ENCODE measurements at places on chromosomes 1 and 21. TPM values are rescaled to one million over a fixed set of nuclear protein-coding genes. Genes with fewer than 3 reads are reported as not detected.

TIMM17A gene
- 18.7 TPM for total RNA-seq

PGLYRP3 gene
- not detected for total RNA-seq

PDZK1 gene
- 0.35 TPM for total RNA-seq

OLFML3 gene
- total RNA-seq = 302 TPM

ACKR1 gene
- total RNA-seq = 478 TPM

LCE3D gene
- total RNA-seq = not detected

CRYAA gene
- total RNA-seq = not detected

RASAL2 gene
- 30.2 TPM for total RNA-seq

LRRC39 gene
- 1.2 TPM for total RNA-seq

GABPB2 gene
- total RNA-seq = 18.6 TPM

CTSE gene
- total RNA-seq = not detected

TTF2 gene
- 19.6 TPM for total RNA-seq

DNA sequence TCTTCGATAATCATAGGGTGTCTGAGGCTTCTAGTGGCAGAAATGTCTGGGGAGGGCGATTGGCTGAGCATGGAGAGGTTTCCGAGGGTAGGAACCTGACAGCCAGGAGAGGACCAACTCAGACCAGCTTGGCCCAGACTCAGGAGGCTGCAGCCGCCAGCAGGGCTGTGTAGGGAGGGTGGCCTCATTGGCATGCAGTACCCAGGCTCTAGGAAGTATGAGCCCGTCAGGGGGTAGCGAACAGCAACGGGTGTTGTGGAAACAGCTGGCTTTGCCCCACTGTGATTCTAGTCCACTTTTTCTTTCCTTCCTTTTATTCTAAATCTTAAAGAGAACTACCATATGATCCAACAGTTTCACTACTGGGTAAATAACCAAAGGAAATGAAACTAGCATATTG is 103.3 kb downstream of the DIRAS3 start:
- no peak for DNase-seq

DNA sequence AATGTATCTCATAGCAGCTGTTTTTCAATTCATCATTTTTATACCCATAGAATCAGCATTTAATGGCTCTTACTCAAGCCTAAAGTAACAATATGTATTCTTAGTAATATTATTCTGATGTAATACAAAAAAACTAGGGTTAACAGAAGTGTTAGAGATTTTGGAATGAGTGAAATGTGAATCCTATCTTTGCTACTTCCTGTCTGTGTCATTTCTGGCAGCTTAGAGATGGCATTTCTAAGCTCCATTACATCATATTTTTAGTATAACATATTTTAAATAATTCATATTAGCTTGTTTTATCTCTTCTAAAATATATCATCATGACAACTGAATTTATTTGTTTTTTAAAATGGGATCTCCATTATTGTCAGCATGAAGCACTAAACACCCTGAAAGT is 90.2 kb downstream of the LRRC7 start:
- DNase-seq = no peak

- DNase-seq = no peak
Observed at GRCh38 chr1:224504297-224505041, 69.9 kb upstream of the WDR26 start.

DNA sequence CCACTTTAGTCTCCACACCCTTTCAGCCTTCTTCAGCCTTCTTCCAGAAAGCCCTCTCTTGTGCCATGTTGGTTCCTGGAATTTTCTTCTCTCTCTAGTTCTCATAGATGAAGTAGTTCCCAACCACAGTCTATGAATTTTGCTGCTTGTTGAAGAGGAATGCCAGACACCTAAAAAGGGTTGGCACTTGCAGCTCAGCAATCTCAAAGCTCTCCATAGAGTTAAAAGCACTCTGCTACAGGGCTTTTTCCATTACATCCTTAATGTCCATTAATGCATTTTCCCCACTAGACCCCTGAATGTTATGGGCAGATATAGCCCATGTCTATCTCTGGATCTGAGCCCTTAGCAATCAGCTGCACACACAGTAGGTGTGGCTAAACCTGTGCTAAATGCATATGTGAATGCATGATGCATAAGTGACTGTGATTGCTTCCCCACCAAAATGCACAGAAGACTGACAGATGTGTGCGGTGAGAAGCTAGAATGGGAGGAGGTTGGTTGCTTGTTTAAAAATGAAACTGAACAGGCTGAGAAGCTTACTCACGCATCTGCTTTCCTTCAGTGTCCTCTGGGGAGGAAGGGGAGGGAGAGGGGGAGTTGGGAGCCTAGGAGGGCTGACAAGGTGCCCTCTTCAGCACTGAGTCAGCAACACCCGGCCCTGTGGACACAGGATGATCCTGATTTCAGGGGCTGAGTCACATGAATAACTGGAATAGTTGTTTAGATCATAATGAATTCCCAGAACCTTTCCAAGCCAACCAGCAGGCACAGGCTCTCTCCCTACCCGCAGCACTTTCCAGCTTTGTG is 146.1 kb upstream of the FGGY start:
- DNase-seq = peak; percentile 95

DNA sequence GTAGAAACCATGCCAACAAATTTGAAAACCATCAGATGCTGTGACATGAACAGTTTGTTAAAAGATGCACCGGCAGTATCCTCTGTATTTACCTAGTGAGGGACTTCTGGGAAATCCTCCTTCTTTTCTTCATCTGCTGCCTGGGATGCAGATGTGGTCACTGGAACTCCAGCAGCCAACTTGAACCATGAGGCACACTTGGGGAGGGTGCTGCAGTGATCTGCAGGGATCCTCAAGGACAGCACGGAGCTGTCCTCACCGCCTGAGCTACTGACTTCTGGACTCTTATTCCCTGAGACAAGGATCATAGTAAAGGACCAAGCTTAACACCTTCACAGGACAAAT is 19.5 kb upstream of the NID1 start:
- no peak for DNase-seq

GRCh38 chr1:48841461-48841860 is 64.8 kb upstream of the BEND5 start:
- no peak for DNase-seq

GRCh38 chr1:228013131-228013934 is 6.5 kb downstream of the WNT3A start:
- peak; percentile 10 for DNase-seq

GRCh38 chr1:236130372-236130771 is 12.0 kb upstream of the GPR137B start:
- DNase-seq = no peak

DNA sequence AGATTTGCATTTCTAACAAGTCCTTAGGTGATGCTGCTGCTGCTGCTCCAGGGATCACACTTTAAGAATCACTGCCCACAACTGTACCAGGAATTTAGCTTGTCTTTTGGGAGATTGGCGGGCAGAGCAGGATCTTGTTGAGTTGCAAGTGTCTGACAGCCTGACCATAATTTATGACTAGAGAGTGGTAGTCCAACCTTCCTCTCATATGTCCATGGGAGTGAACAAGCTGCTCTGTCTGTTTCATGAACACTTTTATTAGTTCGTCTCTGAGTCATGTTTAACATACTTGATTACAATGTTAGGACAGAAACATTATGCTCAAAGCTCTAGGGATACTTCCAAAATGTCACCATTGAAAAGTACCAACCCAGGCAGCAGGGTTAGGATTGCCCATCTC is 169.6 kb downstream of the TGFB2 start:
- no peak for DNase-seq

DNA sequence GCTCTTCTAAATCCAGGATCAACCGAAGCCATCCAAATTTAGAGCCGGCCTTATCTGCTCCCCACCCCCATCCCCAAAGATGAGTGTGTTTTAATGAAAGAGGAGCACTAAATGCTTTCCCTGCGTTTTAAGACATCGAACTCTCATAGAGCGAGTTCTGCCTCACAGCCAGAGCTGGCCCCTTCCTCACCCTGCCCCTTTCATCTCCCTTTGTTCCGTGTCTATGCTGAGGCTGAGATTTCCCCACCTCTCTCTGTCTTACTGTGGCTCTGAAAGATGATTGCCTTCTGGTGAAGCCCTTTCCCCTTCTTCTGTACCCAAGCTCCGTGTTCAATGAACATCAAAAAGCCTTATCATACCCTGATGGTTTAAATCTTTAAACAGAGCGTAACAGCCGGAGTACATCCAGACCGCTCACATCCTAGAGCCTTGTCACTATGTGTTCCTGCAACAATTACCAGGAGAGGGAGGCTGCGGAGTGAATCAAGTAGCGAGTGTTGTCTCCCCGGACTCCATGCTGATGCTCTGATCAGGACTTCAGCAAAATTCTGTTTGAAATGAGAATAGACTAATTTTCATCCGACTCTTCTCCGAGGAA is 110.1 kb downstream of the ZNF326 start:
- no peak for DNase-seq

- no peak for DNase-seq
Observed at GRCh38 chr1:53771648-53772047, 32.7 kb upstream of the GLIS1 start.

GRCh38 chr1:81170721-81171120 is 630.0 kb upstream of the ADGRL2 start:
- no peak for DNase-seq

GRCh38 chr1:58620259-58620658 is 43.2 kb upstream of the TACSTD2 start:
- DNase-seq = no peak

DNA sequence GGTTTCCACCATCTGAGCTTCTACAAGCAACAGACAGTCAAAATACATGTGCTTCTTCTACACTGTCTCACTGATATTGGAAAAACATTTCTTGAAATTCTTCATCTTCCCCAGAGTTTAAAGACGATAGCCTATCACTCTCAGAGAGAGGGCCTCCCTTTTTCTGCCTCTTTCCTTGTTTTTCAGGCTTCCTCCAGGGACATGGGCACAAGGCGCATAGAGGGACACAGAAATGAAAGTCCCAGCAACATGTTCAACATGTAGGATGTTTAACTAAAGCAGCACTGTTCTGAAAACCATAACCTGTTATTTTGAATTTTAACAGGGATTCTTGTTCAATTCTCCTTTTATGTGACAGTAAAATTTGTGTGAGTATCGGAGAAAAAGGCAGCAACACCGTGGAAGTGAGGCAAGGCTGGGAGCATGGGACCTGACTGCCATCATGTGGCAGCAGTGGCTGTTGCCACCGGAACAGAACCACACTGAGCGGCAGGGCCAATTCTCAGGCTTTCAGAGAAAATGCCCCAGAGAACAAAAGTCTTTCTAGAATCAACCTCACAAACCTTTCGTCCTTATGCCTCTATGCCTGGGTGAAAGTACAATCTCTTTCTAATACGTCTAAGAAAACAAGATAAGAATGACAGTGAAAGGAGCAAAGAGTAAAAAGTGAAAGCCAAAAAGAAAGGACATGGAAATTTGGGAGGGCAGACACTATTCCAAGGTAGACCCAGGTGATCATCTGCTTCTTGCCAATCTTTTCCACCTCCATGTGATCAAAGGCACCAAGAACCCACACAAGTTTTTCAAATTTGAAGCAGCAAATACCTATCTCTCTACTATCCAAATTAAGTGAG is 54.5 kb downstream of the PCNX2 start:
- peak; percentile 21 for DNase-seq

DNA sequence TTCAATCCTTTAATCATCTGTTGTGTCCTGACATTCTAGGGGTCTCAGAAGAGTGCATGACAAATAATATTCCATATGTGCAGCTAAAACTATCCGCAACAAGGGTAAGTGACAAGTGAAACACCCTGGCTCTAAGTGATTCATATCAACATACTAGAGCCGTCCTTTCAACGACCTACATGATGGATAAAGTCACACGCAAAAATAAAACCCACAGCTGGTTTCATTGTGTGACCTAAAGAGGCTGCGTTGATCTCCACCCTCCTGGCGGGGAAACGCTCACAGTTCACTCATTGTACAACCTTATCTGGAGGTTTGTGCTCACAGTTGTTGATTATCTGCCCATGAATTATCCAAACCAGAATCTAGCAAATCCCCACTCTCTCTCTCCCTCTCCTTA is 365.3 kb upstream of the PKN2 start:
- DNase-seq = no peak

- no peak for DNase-seq
Observed at GRCh38 chr1:32742956-32743355, 40.4 kb upstream of the SYNC start.
